Activated CD4-positive, alpha-beta T cell treated with anti-CD3 and anti-CD28 coated beads, Interleukin-2, amount 50 U/mL, for 48 hours (primary cell): ENCODE measurements at places on chromosomes 4 and X.

- no peak for DNase-seq
Measured at GRCh38 chr4:110245577-110245976, 47.2 kb upstream of the ELOVL6 start.

DNA sequence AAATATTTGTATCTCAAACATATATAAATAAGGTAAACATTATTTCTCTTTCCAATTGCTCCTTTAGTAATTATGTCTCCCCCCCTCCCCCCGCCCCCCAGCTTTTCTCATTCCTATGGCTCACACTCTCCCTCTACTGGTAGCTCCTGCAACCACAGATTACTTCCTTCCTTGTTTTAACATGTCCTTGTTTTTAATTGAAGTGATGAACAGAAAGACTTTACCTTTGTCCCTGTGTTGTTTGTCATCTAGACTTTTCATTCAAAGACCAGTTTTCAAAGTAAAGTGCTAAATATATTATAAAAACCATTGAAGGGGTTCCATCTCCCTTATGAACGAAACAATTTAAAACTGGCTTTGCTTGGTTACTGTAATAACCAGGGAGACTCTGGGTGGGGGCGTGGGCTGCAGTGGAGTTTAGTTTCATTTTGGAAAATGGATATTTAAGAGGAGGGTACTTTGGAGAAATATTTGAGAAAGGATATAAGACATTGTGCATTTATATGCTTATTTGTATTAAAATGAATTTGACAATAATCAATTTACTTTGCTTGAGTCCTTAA, 352.9 kb downstream of the RAPGEF2 start:
- no peak for DNase-seq

DNA sequence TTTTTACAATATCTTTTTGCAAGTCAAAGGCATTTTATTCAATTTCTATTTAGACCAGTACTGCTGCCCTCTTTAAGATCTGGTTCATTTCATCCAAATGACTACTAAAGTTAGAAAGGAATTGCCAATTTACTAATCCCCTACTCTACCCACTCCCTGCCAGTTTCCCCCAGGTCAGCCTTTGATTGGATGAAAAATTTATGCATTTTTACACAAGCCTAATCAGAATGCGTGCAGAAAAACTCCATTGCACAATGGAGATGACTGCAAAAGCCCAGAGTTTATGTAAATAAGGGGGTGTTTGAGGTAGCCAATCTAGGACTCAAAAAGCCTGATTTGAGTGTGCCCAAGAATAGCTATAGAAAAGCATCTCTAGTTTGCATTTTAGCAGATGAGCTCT, 310.6 kb downstream of the PABPC4L start:
- no peak for DNase-seq

GRCh38 chr4:177410566-177410965, 31.7 kb downstream of the AGA start:
- no peak for DNase-seq

DNA sequence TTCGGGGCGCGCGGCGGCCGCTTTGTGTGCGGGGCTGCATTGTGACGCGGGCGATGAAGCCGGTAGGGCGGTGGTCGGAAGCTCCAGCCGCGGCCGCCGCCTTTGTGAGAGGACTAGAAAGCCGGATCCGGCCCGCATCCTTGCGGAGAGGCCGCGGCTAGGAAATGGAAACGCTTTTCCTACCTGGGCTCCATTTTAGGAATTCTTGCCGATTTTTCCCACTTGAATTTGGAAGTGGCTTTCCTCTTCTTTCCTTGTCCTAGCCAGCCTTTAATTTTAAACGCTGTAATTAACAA, 708 bp downstream of the TMSB4X start:
- no peak for DNase-seq

- DNase-seq, result no peak
Measured at GRCh38 chr4:168560184-168561180, 63.6 kb downstream of the PALLD start.

DNA sequence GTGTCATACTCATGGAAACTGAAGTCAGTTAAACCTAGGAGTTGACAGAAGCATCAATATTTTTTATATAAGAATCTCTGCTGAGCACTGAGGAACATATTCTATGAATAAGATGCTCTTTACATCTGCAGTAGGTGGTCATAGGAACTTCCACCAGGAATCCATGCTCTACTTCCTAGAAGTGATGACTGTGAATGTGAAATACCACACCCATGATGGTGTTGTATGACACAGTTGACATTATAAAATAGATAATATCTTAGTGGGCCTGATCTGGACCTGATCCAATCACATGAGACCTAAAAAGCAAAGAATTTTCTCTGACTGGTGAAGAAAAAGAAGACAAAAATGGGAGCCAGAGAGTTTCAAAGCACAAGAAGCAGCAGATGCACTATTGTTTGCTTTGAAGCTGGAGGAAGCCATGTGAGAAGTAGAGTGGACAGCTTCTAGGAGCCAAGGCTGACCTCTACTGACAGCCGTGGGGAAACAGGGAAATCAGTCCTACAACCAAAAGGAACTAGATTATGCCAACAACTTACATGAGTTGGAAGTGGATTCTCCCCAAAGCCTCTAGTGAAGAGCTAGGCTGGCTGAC, 68.6 kb upstream of the HS3ST1 start:
- no peak for DNase-seq

GRCh38 chr4:70722199-70722791, 531 bp downstream of the RUFY3 start:
- DNase-seq, result no peak

DNA sequence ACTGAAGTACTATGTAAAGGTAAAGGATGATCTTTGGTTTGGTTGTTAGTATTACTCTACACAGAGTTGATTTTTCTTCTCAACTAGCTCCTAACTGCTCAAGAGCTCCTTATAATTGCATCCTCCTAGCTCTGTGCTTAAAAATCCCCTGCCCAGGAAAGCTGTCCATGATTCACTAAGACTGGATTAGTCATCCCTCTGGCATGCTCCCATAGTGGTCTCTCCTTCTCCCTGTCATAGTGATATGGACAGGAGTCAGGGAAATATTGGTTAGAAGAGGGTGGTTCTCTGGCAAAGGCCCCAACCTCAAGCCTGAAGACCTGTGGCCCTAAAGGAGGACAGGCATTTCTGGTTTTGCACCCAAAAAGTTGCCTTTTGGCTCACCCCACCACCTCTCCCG, 242.3 kb upstream of the KCNIP4 start:
- DNase-seq, result no peak

DNA sequence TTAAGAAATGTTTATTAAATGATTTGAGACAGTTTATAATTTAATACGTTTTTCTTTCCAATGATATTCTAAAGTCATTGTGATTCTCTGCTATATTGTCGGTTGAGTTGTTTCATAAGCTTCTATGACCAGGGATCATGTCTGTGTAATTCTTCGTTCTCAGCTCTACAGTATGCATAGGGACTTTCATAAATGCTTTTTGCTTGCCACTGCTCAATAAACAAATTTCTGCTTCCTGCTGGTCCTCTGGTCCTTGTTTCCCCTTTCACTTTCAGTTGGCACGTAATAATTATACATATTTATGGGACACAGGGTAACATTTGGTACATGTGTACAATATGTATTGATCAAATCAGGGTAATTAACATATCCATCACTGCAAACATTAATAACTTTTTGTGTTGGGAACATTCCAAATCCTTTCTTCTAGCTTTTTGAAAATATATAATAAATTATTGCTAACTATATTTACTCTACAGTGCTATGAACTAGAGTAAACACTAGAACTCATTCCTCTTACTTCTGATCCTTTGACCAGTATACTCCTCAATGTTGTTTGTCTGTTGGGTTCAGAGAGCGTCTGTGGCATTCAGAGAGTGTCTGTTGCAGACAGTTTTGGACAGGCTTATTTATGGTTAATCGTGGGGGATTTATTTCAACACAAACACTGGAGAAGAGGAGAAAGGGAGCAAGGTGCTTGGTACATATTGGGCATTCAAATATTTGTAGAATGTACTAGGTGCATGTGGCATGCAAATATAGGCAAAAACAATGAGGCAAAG, 68.3 kb upstream of the SPANXB1 start:
- no peak for DNase-seq

- DNase-seq, result no peak
Measured at GRCh38 chr4:26458157-26458561, 32.1 kb downstream of the CCKAR start.

- no peak for DNase-seq
Measured at GRCh38 chr4:167339781-167340180, 105.5 kb upstream of the SPOCK3 start.

DNA sequence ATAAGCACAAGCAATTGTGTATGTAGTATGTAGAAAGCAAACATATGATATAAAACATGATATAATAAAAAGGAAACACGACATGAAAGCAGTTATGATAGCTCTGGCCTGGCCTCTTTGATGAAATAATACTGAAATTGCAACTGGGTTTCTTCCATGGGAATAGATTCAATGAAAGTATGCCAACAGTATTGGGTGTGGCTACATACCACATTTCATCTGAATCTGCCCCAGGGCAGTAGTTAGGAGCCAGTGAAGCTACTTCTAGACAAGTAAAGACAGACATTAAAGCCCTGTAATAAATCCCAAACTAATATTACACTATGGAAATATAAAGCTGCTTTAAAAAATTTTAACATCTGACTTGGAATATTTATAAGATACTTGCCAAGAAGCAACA, 207.3 kb downstream of the FBXW7 start:
- no peak for DNase-seq

- DNase-seq, result no peak
Measured at GRCh38 chr4:101049549-101050001, 297.8 kb downstream of the PPP3CA start.

- no peak for DNase-seq
Measured at GRCh38 chrX:46727441-46727840, 31.5 kb downstream of the SLC9A7 start.

DNA sequence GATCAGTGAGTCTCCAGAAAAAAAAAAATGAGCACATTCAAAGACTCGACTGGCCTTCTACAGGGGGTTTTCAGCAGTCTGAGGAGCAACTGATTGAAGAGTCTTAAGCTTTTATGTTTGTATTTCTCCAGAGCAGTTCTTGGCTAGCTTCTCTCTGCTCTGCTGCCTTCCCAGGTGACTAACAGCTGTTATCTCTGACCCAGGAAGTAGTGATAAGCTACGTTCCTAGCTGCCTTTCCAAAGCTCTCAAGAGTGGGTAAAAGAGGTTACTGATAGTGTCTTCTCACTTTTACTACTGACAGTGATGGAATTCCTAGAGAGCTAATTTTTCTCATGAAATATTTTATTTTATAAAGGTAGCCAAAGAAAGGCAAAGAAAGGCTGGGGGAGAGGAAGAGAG, 66.6 kb downstream of the ENOX2 start:
- no peak for DNase-seq

DNA sequence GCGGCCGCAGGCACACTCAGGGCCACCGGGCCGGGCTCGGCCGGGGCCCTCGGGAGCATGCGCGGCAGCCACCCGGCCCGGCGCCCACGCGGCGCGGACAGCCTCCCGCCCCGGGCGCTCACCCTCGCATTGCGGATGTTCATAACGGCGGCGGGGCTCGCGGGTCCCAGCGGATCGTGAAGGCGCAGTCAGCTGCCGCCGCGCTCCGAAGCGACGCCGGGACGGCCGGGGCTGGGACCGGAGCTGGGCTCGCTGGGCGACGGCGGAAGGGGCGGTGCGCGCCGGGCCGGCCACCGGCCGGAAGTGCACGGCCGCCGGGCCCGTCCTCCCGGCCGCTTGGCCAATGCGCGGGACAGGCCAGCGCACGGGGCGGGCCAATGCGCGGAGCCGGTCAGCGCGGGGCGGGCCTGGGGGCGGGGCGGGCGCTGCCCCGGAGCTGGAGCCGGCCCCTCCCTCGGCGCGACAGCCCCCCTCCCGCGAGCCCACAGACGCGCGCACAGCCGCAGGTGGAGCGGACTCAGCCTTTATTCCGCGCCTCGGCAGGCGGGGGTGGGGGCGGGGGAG, at the start of gene NAA10:
Gene NAA10 (minus strand): TSS at position 276 of the 564 bp plus-strand sequence. CDS start 133 bp downstream, at position 143.
- peak; percentile 61 for DNase-seq

GRCh38 chrX:29447867-29448266, 767.5 kb upstream of the MAGEB2 start:
- no peak for DNase-seq

DNA sequence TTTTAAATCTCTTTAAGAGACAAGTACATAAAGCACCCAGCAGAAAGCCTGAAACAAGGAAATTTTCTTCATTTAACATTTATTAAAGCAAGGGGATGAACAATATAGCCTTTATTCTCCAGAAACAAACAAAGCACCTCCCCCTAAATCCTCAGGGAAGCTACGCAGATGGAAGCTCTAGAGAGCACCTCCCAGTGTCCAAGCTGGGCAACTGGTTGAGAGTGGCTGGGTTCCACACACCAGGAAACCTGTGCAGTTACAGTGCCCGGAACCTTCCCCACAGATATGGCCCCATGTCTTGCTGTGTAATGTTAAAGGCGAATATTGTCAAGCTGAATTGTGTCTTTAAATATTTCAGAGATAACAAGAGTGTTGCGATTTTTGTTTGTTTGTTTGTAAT, 8.9 kb upstream of the TRIML1 start:
- no peak for DNase-seq

DNA sequence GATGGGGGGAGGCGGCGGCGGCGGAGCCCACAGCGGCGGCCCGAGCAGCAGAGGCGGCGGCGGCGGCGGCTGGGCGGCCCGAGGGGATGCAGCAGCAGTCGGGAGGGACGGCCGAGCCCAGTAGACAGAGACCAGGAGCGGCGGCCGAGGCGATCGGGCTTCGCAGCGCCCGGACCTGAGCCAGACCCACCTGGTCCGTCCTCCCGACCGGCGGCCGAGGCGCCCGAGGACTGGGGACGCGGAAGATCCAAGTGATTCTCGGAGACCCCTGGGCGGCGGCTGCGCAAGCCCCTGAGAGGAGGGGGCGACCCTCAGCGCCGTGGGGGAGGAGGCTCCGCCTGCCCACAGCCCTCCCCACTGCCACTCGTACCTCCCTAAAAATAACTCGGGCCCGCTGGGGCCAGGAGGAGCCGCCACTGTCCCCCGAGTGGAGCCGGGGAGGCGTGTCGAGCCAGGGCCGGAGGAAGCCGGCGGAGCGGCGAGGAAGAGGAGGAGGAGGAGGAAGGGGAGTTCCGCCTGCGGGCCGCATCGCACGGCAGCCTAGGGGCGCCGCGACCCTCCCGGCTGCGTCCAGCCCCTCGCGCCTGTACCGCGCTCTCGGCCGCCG, 608 bp downstream of the RAPGEF2 start:
- DNase-seq, result peak; percentile 46

- DNase-seq, result no peak
Measured at GRCh38 chr4:94267037-94267436, 59.4 kb downstream of the SMARCAD1 start.

- no peak for DNase-seq
Measured at GRCh38 chr4:108536577-108536976, 83.8 kb upstream of the RPL34 start.
